Smooth muscle cell of the brain vasculature (primary cell): ENCODE measurements at places on chromosomes 13 and 19.
A peak's percentile ranks its signal among the peaks of the same experiment; 100 is the strongest.

GRCh38 chr19:5246554-5247155 lies 94.0 kb downstream of the PTPRS start:
- DNase-seq, result no peak

GRCh38 chr13:30446126-30446500 lies 19.6 kb downstream of the HMGB1 start:
- no peak for DNase-seq

GRCh38 chr13:64928696-64929499 lies 2301.2 kb downstream of the PCDH9 start:
- peak; percentile 23 for DNase-seq

- no peak for DNase-seq
These were observed 5.0 kb upstream of the JUNB start for GRCh38 chr19:12786141-12786870.

GRCh38 chr19:10776900-10777650 lies 58.9 kb downstream of the TMED1 start:
- no peak for DNase-seq

- DNase-seq, result no peak
These were observed 91.8 kb upstream of the TSC22D1 start for GRCh38 chr13:44667943-44668342.

GRCh38 chr13:61214551-61214950 lies 201.1 kb downstream of the PCDH20 start:
- DNase-seq, result no peak

GRCh38 chr13:58087566-58087965 lies 456.0 kb downstream of the PCDH17 start:
- no peak for DNase-seq

- DNase-seq, result no peak
These were observed 378.3 kb downstream of the GPC5 start for GRCh38 chr13:91776611-91777193.

DNA sequence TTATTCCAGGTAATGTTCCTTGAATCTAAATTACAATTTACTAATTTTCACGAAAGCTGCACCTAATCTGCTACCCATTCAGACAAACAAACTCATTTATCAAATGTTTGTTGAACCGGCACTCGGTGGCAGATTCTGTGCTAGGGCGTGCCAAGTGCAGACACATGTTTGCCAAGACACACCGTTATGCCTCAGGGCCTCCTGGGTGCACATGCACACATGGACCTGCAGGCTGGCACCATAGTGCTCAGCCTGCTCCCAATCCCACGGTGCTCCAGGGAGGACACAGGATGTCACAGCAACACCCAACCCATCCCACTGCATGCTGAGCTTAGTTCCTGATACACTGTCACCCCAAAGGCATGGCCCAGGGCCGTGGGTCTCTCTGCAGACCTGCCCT lies 7.7 kb downstream of the SCGB2B2 start:
- DNase-seq, result no peak

GRCh38 chr19:47446534-47447469 lies 24.9 kb downstream of the SLC8A2 start:
- no peak for DNase-seq

GRCh38 chr19:50534478-50534877 lies 20.8 kb upstream of the ASPDH start:
- DNase-seq, result no peak

DNA sequence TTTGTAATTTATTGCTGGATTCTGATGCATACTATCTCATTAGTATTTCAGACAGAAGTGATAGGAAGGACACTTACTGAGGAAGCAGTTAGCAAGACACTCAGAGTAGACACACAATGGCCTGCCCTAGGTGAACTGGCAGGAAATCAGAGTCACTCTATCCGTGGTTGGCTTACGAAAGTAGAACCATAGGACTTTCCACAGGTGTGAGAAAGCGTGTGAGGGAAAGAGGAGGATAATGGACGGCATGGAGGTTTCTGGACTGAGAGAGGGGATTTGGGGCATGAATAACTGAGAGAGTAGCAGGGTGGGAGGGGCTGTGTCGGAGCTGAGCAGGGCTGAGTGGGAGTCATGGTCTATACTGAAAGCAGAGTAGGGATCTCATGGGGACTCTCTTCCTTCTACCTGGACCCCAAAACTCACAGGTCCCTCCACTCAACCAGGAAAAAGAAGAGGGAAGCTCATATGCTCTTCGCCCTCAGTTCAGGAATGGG lies 18.7 kb upstream of the EID2 start:
- no peak for DNase-seq

DNA sequence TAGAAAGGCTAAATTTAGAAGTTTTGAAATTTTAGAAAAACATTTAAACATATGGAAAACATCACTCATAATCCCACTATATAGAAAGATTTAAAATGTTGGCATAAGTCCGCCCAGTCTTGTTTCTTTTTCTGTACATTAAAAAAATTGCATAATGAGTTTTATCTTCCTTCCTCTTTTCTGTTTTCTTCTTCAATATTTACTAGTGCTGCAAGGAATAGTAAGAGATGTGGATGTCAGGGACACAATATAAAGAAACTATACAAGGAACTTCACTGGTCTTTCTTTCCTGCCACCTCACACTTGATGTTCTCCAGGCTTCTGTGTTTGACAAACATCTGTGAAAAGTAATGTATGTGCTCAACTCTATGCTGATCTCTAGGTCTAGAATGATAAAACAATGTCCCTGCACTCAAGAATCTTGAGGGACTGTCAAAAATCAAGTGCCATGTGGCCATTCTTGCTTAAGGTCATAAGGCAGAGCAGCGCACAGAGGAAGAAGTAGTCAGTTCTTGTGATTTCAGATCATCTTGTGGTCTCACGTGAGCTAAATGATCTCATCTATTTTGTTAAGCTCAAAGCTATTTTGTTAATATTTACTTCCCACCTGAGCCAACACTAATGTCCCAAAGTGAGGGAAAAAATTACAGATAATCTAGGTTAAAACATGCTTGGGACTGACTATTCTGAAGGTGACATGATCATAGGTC lies 186.9 kb upstream of the OBI1 start:
- no peak for DNase-seq
